ENCODE measurements at places on chromosomes 1 and 21.

- no peak for DNase-seq
Observed at GRCh38 chr1:226125831-226126230, 60.7 kb downstream of the ACBD3 start.

- no peak for DNase-seq
Observed at GRCh38 chr1:32868085-32868484, 2.6 kb downstream of the FNDC5 start.

DNA sequence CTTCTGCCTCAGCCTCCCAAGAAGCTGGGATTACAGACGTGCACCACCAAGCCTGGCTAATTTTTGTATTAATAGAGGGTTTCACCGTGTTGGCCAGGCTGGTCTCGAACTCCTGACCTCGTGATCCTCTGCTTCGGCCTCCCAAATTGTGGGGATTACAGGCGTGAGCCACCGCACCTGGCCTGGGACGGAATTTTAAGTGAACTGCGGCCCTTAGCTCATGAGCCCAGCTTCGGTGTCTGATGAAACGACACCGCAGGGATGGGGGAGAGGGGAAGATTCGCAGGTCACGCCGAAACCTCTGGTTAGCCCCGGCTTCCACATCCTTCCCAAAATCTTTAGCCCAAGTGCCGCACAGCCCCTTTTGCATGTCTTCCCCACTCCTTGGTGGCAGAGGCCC is 39.1 kb downstream of the LRRC3 start:
- no peak for DNase-seq

- DNase-seq, result no peak
Observed at GRCh38 chr1:175851749-175852148, 108.4 kb upstream of the TNR start.

DNA sequence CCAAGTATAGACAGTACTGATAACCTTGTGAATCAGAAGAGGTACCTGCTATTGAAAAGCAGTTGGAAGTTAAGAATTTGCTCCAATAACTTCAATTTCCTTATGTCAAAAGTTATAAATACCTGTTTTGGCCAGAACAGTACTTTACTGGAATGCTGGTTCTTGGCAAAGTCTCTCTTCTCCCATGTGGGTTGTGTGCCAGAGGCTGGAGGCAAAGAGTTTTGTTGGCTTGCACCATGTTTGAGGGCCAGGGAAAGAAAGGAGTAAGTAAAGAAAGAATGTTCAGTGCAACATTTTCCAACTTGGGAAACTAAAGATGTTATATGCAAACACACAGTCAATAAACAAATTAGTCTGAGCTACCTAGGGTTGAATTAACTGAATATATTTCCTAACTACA is 67.0 kb upstream of the DYNLT5 start:
- DNase-seq, result no peak

DNA sequence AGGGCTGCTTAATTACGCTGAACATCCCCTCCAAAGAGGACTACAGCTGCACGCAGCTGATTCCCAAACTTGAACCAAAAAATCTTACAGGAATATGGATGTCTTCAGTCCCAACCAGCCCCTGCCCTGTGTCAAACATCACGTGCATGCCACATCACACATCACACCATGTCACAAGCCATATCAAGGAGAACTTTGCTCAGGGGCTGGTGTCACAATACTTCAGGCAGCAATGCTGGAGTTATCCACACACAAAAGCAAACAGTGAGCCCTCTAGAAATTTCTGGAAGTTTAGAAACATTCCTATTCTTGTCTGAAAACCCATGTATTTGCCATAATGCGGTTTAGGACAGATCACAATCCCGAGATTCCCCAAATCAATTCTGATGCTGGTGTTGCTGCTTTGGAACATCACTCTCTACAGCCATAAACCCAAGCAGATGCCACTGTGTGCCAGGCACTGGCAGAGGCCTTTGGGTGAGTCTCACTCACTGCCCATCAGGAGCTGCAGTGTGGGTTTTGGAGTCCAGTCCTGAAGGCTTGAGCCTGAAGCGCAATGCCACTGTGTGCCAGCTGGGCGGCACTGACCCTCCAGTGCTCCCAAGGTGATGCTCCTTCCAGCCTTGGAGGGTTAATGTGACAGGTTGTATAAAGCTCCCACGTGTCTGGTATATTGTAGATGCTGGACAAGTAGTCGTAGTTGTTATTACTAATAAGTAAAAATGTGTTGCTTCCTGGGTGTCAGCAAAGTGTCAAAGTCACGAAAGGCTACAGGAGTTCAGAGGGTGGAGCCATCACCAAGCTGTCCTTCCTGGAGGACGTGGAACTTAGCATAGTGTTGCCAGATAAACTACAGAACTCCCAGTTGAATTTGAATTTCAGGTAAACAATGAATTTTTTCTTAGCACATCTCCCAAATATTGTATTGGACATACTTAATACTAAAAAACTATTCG is 20.1 kb upstream of the EFNA1 start:
- no peak for DNase-seq

- DNase-seq, result no peak
Observed at GRCh38 chr1:95093296-95093695, 20.5 kb upstream of the ALG14 start.

DNA sequence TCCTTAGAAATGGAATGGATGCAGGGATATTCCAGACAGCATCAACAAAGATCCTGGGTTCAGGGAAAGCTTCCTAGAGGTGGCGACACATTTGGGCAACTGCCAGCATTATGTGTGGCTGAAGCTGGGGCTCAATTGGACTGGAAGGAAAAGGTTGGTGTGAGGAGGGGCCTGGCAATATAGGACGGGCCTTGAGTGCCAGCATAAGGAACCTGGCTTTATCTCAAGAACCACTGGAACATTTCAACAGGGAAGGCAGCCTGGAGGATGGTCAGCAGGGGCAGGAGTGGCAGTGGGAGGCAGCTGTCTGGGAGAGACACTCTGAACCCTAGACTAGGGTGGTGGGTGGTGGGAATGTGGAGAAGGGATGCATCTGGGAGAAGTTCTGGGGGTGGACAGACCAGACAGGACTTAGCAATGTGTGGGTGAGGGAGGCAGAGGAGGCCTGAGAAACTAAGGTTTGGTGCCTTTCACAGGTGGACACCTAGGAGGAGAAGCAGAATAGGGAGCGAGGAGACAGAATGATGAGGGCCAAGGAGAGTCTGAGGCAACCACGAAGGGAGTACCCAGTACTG is 3.5 kb downstream of the SH3BGRL3 start:
- no peak for DNase-seq

GRCh38 chr1:78565393-78565792 is 54.9 kb upstream of the IFI44L start:
- DNase-seq, result no peak

- no peak for DNase-seq
Observed at GRCh38 chr1:172212124-172212523, 208.4 kb upstream of the C1orf105 start.

- DNase-seq, result no peak
Observed at GRCh38 chr1:20359451-20360330, 69.0 kb downstream of the VWA5B1 start.

DNA sequence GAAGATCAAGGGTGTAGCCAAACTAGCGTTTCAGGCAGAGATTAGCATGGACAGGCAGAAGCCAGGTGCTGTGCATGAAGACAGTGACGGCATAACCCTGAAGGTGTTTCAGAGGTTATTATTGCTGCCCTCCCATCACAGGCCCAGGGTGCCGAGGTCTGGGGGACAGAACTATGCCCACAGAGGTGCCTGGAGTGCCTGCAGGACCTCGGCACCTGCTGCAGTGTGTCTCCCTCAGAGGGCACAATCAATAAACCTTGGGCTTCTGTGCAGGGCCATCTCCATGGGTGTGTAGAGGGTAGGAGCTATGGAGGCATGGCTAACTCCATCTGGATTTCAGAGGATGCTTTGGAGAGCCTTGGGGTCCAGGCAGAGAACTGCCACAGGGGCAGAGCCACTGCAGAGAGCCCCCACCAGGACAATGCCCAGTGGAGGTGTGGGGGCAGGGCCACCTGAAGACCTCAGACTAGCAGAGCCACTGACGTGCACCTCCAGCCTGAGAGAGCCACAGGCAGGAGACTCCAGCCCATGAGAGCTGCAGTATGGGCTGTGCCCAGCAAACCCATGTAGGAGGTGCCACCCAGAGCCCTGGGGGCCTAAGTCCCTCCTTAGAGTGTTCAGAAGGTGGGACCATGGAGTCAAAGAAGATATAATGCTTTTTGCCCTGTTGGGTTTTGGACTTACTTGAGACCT is 5.7 kb upstream of the ABCG1 start:
- DNase-seq, result no peak

GRCh38 chr1:185849014-185849413 is 114.8 kb downstream of the HMCN1 start:
- no peak for DNase-seq
